Activated CD8-positive, alpha-beta T cell treated with anti-CD3 and anti-CD28 coated beads for 36 hours (primary cell): ENCODE measurements at places on chromosomes 1 and 21. TPM values are rescaled to one million over a fixed set of nuclear protein-coding genes. Genes with fewer than 3 reads are reported as not detected.
A peak's percentile ranks its signal among the peaks of the same experiment; 100 is the strongest.

DNA sequence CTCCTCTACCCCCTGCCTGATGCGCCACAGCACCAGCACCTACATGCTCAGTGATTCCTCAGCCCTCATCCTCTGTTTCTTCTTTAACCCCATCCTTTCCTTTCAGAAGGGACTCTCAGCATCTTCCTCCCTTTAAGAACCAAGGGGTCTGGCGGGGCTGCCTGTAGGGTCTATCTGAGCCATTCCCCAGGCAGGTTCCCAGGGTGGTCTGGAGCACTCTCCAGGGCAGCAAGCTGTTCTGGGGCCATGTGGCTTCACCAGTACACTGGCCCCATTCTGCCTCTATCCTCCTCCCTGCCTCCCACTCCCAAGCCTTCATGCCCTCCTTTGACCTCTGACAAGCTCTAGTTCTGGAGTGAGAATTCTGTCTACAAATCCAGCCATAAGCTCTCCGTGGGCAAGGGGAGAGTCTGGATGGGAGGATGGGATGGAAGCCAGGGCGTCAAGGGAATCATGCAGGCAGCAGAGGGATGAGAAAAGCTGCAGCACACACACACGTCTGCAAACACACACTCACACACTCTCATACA is 10.4 kb downstream of the BATF3 start:
- peaks cover 2% of the 10 kb centered on the region for H3K4me1 ChIP-seq
- no peak for DNase-seq
- H3K4me3 ChIP-seq, result no peak overlapping the region
- H3K27me3 ChIP-seq, result no peaks in the 10 kb centered on the region

DNA sequence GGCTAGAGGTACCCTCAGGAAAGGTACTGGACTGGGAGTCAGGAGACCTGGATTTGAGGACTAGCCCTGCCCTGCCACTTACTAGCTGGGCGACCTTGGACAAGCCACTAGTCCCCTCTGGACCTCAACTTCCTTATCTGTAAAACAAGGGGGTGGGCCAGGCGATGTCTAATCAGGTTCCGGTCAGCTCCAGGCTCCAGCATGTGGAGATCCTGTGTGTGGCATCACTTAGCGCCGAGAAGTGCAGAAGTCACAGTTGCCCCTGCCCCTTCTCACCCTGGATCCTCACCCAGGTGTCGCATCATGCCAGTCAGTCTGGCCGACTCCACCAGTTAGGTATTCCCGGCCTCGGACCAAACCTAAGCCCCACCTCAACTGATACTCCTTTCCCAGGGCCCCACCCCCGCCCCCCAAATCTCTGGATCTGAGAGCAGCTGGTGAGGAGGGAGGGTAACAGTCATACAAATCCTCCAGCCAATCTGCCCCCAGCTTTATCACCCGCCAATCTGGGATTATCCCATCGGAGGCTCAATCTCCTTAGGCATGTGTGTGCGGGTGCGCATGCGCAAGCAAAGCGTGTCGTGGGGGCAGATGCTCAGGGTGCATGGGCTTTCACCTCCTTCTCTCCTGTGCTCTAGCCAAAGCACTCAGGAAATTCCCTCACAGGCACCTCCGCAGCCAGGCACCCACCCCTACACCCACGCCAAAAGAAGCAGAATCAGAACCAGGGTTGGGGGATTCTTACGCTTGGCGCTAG is 5.4 kb downstream of the CELF3 start:
- H3K4me1 ChIP-seq, result no peaks in the 10 kb centered on the region
- no peak for DNase-seq
- H3K27ac ChIP-seq, result no peak overlapping the region
- H3K4me3 ChIP-seq, result no peak overlapping the region
- H3K36me3 ChIP-seq, result no peaks in the 10 kb centered on the region
- peaks cover 15% of the 10 kb centered on the region for H3K27me3 ChIP-seq

- H3K27ac ChIP-seq, result no peak overlapping the region
- H3K4me1 ChIP-seq, result peaks cover 22% of the 10 kb centered on the region
- peaks cover 56% of the 10 kb centered on the region for H3K27me3 ChIP-seq
- H3K36me3 ChIP-seq, result no peaks in the 10 kb centered on the region
- no peak for DNase-seq
- no peak overlapping the region for H3K4me3 ChIP-seq
Observed at GRCh38 chr1:30822006-30822405, 64.4 kb upstream of the LAPTM5 start.

DNA sequence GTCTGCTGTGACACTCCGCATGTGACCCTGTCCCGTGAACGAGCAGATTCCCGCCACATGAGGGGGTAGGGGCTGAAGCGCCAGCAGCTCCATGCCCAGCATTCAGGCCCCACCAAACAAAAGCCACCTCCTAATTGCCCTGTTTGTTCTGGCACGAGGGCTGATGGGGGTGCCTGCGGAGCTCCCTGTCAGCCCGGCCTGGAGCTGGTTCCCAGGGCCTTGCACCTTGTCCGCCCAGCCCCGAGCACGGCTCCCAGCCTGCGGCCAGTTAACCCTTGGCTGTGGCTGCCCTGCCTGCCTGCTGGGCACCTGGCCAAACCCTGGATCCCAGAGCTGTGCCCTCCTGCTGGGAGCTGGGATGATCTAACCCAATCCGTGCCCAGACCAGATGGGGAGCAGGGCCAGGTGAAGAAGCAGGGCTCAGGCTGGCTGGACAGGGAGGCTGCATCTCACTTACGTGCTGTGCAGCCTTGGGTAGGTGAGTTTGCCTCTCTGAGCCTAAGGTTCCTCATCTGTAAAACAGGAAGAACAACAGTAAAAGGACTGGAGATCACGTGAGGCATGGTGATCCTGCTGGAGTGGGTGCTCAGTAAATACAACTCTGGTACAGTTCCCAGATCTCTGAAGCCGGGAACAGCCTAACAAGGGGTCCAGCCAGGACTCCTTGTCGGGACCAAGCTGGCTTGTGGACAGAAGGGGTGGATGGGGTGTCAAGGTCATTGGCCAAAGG is 110.9 kb upstream of the IFFO2 start:
- DNase-seq, result no peak
- no peak overlapping the region for H3K27ac ChIP-seq
- no peak overlapping the region for H3K4me3 ChIP-seq
- no peaks in the 10 kb centered on the region for H3K36me3 ChIP-seq
- H3K27me3 ChIP-seq, result no peaks in the 10 kb centered on the region

Gene RPRD2
- total RNA-seq, result 17.6 TPM

Gene LDLRAD2
- total RNA-seq, result not detected

DNA sequence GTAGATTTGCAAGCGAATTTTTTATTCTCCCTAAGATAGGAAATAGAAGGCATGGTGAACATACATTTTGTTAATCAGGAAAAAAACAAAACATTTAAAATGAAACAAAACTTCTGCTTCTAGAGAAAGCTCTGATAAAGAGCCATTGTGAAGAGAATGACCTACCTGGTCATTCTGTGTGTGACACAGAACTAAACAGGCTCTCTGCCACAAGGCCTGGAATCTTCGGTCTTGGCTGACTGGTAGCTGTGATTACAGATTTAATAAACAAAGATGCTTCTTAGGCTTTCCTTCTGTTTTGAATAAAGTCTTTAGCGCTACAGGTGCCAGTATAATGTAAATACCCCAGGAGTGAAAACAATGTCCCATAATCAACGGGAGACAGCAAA is 22.1 kb downstream of the SLC35D1 start:
- no peak overlapping the region for H3K27ac ChIP-seq
- H3K36me3 ChIP-seq, result peaks cover 34% of the 10 kb centered on the region
- no peak for DNase-seq
- H3K4me3 ChIP-seq, result no peak overlapping the region

- peak; percentile 48 for DNase-seq
- H3K4me1 ChIP-seq, result peaks cover 4% of the 10 kb centered on the region
- no peaks in the 10 kb centered on the region for H3K36me3 ChIP-seq
- peak within 1 kb of the TSS; percentile 43 for H3K4me3 ChIP-seq
Observed at GRCh38 chr1:44842862-44843655, at the start of gene PTCH2. Gene PTCH2, minus strand, starts transcription at chr1:44843253. Its CDS starts 321 bp downstream, at chr1:44842932.

GRCh38 chr1:239067480-239067879 is 318.9 kb upstream of the CHRM3 start:
- no peak for DNase-seq
- no peaks in the 10 kb centered on the region for H3K4me1 ChIP-seq
- no peak overlapping the region for H3K4me3 ChIP-seq
- H3K27me3 ChIP-seq, result no peaks in the 10 kb centered on the region
- H3K36me3 ChIP-seq, result no peaks in the 10 kb centered on the region

- H3K36me3 ChIP-seq, result peaks cover 34% of the 10 kb centered on the region
- peak; percentile 57 for DNase-seq
- H3K27ac ChIP-seq, result peak overlapping the region; percentile 98
- H3K27me3 ChIP-seq, result no peaks in the 10 kb centered on the region
Observed at GRCh38 chr1:28329395-28330153, 734 bp downstream of the MED18 start.

Gene WDR4
- 53.5 TPM for total RNA-seq
